HCT116 (cell line): ENCODE measurements at places on chromosomes 12 and 14. TPM values are rescaled to one million over a fixed set of nuclear protein-coding genes. Genes with fewer than 3 reads are reported as not detected.
A peak's percentile ranks its signal among the peaks of the same experiment; 100 is the strongest.

DNA sequence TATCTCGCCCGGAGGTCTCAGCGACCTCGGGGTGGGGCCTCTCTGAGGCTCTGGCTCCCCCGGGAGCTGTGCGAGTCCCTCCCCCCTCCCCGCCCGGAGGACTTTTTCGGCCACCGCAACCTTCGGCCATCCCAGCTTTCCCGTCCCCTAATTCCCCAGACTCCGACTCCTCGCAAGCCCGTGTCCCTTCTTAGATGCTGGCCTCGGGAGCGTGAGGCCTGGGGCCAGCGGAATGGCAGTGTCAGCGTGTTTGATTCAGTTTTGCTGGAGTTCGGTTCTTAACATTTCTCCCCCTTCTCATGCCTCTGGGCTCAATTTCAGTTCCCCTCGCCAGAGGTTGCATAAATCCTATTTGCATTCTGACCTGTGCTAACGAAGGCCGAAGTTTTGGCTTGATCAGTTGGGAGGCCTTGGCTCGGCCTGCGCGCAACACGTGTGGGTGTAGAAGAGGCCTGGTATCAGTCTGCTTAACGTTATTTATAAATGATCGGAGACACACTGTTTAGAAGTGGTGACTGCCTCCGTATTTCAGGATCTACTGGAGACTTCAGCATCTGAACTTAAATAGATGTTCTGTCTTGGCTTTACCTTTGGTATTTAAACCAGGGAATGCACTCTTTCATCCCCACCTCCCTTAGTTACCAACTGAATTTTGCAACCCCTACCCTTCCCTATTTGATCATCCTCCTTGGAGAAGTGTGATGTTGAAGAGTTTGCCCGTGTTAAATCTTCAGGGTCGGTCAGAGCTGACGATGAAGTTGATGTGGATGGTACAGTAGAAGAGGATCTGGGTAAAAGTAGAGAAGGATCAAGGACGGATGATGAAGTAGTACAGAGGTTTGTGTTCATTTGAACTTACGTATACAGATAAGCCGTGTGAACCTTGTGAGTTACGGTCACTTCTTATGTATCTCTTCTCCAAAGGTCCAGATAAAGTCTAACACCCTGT, 851 bp downstream of the HSP90B1 start:
- H3K4me1 ChIP-seq: peaks cover 22% of the 10 kb centered on the region
- no peaks in the 10 kb centered on the region for H3K27me3 ChIP-seq
- peak overlapping the region; percentile 84 for H3K4me3 ChIP-seq
- no peak for DNase-seq

DNA sequence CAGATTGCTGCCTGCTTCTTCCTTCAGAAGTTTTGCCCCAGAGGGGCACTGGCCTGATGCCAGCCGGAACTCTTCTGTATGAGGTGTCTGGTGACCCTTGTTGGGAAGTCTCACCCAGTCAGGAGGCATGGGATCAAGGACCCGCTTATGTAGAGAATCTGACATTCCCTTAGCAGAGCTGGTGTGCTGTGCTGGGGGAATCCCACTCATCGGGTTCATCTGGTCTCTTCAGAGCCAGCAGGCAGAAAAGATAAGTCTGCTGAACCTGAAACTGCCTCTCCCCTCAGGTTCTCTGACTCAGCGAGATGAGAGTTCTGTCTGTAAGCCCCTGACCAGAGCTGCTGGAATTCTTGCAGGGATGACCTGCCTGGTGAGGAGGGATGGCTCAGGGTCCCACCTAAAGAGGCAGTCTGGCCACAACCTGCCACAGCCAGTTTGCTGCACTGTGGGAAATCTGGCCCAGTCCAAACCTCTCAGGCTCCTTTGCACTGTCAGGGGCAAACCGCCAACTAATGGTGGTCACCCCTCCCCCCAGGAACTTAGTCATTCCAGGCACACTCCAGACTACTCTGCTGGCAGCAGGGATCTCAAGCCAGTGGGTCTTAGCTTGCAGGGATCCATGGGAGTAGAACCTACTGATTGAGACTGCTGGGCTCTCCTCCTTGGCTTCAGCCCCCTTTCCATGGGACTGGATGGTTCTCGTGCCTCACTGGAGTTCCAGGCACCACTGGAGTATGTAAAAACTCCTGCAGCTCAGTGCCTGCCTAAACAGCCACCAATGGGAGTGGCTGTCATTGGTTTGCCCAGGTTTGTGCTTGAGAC, 4.1 kb downstream of the CLEC2D start:
- no peak overlapping the region for H3K4me3 ChIP-seq
- H3K4me1 ChIP-seq: peaks cover 22% of the 10 kb centered on the region

DNA sequence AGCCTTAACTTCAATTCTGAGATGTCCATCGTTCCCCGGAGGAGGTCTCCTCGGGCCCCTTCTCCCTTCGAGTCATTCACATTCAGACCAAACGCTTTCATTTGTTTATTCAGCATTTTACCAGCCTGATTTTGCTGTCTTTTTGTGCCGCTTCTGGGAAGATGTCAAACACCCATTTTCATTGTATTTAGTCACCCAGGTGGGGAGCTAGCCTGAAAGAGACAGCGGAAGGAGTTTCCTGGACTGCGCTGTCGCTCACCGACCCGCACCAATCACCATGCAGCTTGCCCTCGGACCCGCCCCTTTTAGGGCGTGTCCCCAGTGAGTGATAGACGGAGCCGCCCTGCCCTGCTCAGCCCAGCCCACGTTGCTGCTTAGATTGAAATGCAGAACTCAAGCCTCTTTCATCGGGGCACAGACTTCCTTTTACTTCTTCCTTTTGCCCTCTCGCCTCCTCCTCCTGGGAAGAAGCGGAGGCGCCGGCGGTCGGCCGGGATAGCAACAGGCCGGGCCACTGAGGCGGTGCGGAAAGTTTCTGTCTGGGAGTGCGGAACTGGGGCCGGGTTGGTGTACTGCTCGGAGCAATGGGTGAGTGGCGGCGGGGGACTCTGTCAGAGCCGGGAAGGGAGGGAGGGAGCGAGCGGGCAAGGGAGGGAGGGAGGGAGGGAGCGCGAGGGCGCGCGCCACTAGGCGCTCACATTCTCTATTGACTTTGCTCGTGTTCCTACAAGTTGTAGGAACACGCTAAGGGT, at the start of gene PAX9:
Gene PAX9, plus strand, starts transcription at position 355 of the 752 bp plus-strand sequence. Its CDS starts 230 bp downstream, at position 585.
- 0 out of 2 replicates have a peak, but pooled peaks cover 4% of the 10 kb centered on the region for H3K4me1 ChIP-seq
- no peaks in the 10 kb centered on the region for H3K36me3 ChIP-seq
- DNase-seq: peak; percentile 81
- H3K4me3 ChIP-seq: peak within 1 kb of the TSS; percentile 80
- peak within 1 kb of the TSS; percentile 33; the same call in 1 of the 2 replicates for H3K27ac ChIP-seq

DNA sequence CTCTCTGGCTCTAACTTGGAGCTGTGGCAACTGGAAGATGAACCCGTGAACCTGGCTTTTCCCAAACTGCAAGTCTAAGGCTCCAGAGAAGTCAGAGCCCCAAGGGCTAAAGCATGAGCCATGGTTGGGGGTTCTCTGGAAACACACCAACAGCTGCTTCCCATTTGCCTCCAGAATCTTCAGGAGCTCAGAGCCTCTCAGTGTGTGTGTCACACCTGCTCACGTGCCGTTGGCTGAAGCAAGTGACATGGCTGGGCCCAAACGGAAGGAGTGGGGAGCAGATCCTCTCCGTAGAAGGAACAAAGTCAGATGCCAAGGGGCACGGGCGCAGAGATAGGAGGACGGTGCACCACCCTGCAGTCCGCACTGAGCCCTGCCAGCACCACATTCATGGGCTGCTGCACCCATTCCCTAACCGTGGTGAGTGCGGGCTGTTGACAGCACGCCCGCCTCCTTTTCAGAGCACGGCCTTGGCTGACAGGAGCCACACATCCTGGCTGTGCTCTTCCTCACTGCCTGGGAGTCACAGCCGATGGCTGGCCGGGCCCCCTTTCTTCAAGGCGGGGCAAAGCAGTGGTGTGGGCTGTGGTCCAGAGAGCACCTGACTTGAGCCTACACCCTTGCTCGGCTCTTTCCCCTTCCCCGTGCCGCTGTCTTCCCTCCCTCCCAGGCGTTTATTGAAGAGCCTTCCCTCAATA, 16.6 kb upstream of the TRAF3 start:
- H3K4me3 ChIP-seq: no peak overlapping the region
- no peak for DNase-seq
- H3K4me1 ChIP-seq: no peaks in the 10 kb centered on the region
- H3K27me3 ChIP-seq: no peaks in the 10 kb centered on the region
- H3K27ac ChIP-seq: no peak overlapping the region

DNA sequence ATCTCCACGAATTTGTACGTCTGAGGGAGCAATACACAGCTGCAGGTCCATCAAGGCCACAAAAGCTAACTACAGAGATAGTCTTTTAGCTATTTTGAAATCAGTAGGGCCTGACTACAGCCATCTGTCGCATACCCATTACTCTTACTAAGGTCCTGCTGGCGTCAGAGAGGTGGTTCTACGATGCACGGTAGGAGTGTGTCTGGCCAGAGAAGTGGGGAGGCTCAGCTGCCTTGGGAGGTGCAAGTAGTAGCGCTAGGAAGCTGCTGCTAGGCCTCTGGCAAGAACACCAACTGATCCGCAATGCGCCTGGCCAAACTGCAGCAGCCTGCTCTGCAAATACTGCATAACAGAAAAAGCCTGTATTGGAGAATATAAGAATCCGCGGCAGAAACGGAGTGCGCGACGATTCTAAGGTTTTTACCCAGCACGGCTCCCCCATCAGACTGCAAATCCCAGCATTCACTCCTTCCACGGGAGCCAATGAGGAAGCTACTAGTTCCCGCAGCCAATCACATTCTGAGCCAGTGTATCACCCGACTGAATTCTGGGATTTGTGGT, 743 bp upstream of the CAND1 start:
- H3K36me3 ChIP-seq: no peaks in the 10 kb centered on the region
- H3K27ac ChIP-seq: peak overlapping the region; percentile 99
- H3K4me1 ChIP-seq: peaks cover 23% of the 10 kb centered on the region
- H3K27me3 ChIP-seq: no peaks in the 10 kb centered on the region
- H3K4me3 ChIP-seq: peak overlapping the region; percentile 95
- DNase-seq: peak; percentile 98

DNA sequence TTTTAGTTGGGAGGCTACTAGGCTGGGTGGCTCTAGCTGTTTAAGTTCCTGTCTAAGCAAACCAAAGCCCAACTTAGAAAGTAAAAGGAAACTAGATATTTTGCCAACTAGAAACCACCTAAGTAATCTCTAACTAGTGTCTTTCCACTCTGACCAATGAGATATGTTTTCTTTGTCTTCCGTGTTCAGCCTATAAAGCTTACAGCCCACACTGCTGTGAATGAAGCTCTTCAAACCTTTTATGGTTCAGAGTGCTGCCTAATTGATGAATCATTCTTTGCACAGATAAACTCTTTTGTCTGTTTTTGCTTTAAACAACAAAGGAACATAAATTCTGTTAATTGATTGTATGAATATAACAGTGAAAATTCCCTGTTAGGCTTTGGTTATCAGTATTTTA, 66.1 kb downstream of the FUT8 start:
- DNase-seq: peak; percentile 38
- peaks cover 8% of the 10 kb centered on the region; the same call in 1 of the 2 replicates for H3K4me1 ChIP-seq
- no peaks in the 10 kb centered on the region for H3K27me3 ChIP-seq
- H3K36me3 ChIP-seq: no peaks in the 10 kb centered on the region
- no peak overlapping the region for H3K27ac ChIP-seq

DNA sequence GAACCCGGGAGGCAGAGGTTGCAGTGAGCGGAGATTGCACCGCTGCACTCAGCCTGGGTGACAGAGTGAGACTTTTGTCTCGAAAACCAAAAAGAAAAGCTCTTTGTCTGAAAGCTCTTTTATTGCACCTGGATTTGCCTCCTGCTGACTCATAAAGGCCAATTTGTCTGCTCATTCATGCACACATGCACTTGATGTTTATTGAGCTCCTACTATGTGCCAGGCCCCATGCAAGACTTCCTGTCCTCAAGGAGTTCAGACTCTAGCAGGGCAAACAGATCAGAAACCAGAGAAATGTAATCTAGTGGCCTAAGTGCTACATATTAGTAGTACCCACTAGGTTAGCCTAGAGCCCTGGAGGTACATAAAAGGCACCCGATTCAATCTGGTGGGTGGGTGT, 16.3 kb upstream of the MLEC start:
- no peaks in the 10 kb centered on the region for H3K27me3 ChIP-seq
- no peaks in the 10 kb centered on the region for H3K36me3 ChIP-seq
- H3K4me1 ChIP-seq: peaks cover 25% of the 10 kb centered on the region
- no peak overlapping the region for H3K27ac ChIP-seq
- no peak overlapping the region for H3K4me3 ChIP-seq

SYT10 gene
- total RNA-seq: not detected

ADAM20 gene
- total RNA-seq: 0.57 TPM

SMIM41 gene
- not detected for total RNA-seq

OAS2 gene
- 0.30 TPM for total RNA-seq

AEBP2 gene
- total RNA-seq: 44.6 TPM
